ENCODE measurements at places on chromosomes 4 and X.

- DNase-seq = no peak
Measured at GRCh38 chrX:119686087-119686691, 6.8 kb downstream of the SEPTIN6 start.

DNA sequence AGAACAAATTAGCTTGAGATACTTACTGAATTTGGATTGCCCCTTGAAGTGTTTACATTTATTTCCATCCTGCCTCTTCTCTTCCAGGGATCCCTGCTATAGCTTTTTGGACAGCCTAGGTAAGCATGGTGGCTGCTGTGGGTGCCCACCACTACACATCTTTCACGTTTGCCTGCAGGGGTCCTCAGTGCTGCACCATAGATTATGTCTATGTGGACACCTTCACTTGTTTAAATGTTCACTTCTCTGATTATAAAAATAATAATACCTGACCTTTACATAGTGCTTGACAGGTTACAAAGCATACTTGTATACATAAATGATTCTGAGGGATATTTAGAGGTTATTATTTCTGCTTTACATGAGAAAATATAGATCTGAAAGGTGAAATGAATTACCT is 67.9 kb upstream of the SLC4A4 start:
- no peak for DNase-seq

- DNase-seq = no peak
Measured at GRCh38 chr4:33722800-33723516, 2521.4 kb downstream of the ARAP2 start.

DNA sequence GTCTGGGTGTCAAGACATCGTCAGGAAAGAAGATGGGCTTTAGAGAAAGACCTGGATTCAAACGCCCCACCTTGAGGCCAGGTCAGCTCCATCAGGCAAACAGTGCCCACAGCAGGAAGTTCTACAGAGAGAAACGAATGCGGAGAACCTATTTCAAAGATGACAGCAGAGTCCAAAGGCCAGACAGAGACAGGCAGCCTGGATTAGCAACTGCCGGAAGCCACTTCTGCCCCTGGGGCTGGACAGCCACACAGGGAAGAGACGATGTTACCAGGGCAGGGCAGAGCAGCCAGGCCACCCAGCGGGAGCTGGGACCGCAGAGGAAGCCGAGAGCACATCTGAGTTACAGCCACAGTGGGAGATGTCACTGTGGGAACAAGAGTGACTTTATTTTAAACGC is 1.2 kb downstream of the C4orf50 start:
- DNase-seq = no peak

DNA sequence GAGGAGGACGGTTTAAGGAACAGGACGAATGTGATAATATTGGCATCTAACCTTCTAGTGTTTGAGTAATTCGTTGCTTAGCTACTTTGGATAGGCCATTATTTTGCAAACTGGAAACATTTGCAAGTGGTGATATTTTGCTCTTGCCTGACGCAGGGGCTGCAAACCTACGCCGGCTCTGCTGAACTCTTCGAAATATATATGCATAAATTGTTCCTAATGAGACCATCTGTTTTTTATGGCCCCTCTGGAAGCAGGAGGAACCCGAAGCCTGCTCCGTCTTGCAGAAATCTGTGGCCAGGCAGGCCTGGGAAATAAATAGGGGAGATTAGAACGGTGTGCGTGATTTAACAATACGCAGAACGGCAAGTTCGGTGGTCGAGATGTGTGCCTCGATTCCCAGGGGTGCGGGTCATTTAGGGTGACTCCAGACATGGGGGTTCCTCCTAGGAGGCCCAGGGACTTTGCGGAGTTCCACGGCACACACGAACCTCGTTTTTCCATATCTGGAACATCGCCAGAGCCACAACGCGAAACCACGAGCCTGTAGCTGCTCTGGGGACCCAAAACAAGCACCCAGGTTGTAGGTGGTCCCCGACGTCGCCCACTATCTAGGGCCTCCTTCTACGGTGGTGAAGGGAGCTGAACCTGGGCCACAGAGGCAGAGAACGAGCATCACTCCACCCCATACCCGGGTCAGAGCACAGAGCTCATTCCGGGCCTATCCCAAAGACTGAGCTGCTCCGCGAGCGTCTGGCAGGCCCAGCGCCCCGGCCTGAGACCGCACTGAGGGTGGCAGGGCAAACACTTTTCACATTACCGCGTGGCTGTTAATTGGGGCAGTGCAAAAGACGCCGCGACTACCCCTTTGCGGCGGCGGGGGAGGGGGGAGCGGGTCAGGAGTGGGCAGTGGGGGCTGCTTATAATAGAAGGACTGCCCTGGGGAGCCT is 89.7 kb downstream of the BCOR start:
- DNase-seq = no peak

GRCh38 chr4:152936446-152937335 is 568 bp downstream of the FHDC1 start:
- DNase-seq = no peak

- no peak for DNase-seq
Measured at GRCh38 chrX:38232079-38232686, 11.5 kb upstream of the SRPX start.

- no peak for DNase-seq
Measured at GRCh38 chr4:121827853-121828252, 4.2 kb upstream of the CCNA2 start.

- DNase-seq = no peak
Measured at GRCh38 chrX:7574325-7574724, 268.6 kb upstream of the VCX start.

All from activated CD8-positive, alpha-beta memory T cell treated with anti-CD3 and anti-CD28 coated beads for 4 hours (primary cell).